Activated B cell treated with CpG ODN at 0.5 μM for 24 hours (primary cell): ENCODE measurements at places on chromosomes 4 and X. TPM values are rescaled to one million over a fixed set of nuclear protein-coding genes. Genes with fewer than 3 reads are reported as not detected.

Gene TRO
- total RNA-seq: 2.6 TPM in 2 replicates

DNA sequence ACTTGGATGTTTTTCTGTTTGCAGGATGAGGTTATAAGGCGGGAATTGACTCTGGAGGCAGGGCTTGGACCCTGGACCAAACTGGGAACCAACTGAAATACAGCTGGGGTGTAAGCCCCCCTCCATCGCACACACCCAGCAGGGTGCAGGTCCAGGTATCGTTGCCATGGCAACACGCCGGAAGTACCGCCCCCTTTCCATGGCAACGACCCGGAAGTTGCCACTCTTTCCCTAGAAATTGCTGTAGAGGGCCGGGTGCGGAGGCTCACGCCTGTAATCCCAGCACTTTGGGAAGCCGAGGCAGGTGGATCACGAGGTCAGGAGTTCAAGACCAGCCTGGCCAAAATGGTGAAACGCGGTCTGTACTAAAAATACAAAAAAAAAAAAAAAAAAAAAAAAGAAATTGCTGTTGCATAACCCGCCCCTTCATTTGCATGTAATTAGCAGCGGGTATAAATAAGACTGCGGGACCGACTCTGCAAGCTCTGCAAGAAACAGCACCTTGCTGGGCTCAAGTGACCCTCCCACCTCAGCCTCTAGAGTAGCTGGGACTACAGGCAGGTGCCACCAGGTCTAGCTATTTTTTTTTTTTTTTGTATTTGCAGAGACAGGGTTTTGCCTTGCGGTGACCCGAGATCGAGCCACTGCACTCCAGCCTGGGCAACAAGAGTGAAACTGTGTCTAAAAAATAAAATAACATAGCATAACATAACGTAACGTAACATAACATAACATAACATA lies 139.6 kb downstream of the CRLF2 start:
- no peak overlapping the region for H3K27ac ChIP-seq
- H3K36me3 ChIP-seq: no peaks in the 10 kb centered on the region
- DNase-seq: no peak
- H3K4me3 ChIP-seq: no peak overlapping the region
- H3K4me1 ChIP-seq: no peaks in the 10 kb centered on the region

Gene FHIP1A
- total RNA-seq: 0.04 and 0.07 TPM in 2 replicates

DNA sequence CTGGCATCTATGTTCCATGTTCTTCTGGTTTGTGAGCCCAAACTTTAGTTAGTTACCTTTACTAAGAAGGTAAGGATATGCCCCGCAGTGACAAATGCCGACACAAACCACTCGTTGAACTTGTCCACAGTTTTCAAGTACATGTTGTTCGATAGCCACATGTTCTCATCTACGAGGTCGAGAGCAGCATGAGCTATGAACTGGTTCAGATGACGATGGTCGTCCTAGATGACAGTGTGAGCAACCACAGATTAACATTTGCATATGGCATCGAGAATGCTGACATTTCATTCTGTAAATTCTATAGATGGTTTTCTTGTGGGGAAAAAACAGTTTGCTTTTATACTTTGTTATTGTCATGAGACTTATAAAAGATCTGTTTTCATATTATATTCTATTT lies 18.0 kb downstream of the TRAPPC2 start:
- peaks cover 5% of the 10 kb centered on the region for H3K4me1 ChIP-seq
- H3K27ac ChIP-seq: no peak overlapping the region
- no peak overlapping the region for H3K4me3 ChIP-seq
- peaks cover 49% of the 10 kb centered on the region for H3K36me3 ChIP-seq
- H3K27me3 ChIP-seq: no peaks in the 10 kb centered on the region
- DNase-seq: no peak

Gene HTN1
- not detected in 2 replicates for total RNA-seq

Gene ANKRD50
- total RNA-seq: 0.61 and 0.78 TPM in 2 replicates

GRCh38 chr4:11632025-11632424 lies 203.3 kb upstream of the HS3ST1 start:
- no peaks in the 10 kb centered on the region for H3K36me3 ChIP-seq
- no peak for DNase-seq
- H3K4me1 ChIP-seq: peaks cover 10% of the 10 kb centered on the region
- H3K27ac ChIP-seq: no peak overlapping the region
- no peaks in the 10 kb centered on the region for H3K27me3 ChIP-seq

DNA sequence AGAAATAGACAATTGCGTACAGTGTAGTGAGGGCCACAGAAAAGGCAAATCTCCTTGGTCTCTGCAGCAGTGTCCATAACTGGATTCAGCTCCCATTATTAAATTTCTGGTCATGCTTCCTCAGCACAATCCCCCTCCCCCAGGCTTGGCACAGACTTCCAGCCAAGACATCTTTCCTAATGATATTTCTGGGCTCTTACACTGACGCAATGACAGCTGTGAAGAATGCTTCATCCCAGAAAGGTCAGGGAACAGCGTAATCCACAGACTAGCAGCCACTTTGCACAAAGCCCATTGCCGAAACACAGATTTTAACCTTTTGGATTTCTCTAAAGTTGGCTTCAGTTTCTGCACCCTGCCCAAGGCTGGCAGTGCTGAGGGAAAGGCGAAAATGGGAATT lies 597.6 kb upstream of the CPEB2 start:
- H3K36me3 ChIP-seq: no peaks in the 10 kb centered on the region
- H3K4me3 ChIP-seq: no peak overlapping the region
- no peak overlapping the region for H3K27ac ChIP-seq
- no peaks in the 10 kb centered on the region for H3K4me1 ChIP-seq
- H3K27me3 ChIP-seq: no peaks in the 10 kb centered on the region
- DNase-seq: no peak

- no peaks in the 10 kb centered on the region for H3K4me1 ChIP-seq
- no peak overlapping the region for H3K4me3 ChIP-seq
- H3K27ac ChIP-seq: no peak overlapping the region
- H3K27me3 ChIP-seq: peaks cover 3% of the 10 kb centered on the region
Observed at GRCh38 chr4:140286456-140286855, 87.0 kb upstream of the SCOC start.

DNA sequence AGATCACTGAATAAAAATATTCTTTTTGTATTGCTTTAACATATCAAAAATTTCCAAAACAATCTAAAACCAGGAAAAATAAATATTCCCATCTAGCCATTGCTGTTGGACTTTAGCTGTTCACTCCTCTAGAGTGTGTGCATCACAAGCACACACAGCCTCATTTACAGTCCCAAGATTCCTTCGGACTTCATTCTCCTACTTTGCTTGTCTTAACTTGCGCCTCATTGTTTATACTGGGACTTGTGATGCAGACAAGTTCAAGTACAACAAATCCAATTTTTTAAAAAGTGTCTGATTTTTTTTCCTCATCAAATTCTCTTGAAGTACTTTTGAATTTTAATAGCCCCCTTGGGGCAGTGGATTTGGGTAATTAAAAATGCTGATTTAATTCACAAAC lies 55.6 kb downstream of the TLL1 start:
- no peak for DNase-seq
- H3K27me3 ChIP-seq: no peaks in the 10 kb centered on the region
- no peak overlapping the region for H3K4me3 ChIP-seq
- no peaks in the 10 kb centered on the region for H3K4me1 ChIP-seq

Gene ADH1A
- not detected in 2 replicates for total RNA-seq

GRCh38 chr4:73315091-73315490 lies 56.5 kb upstream of the ANKRD17 start:
- no peaks in the 10 kb centered on the region for H3K4me1 ChIP-seq
- H3K27me3 ChIP-seq: peaks cover 2% of the 10 kb centered on the region
- DNase-seq: no peak
- H3K36me3 ChIP-seq: no peaks in the 10 kb centered on the region
- H3K4me3 ChIP-seq: no peak overlapping the region

GRCh38 chr4:141636771-141637460 lies 533 bp downstream of the IL15 start:
- H3K27ac ChIP-seq: peak overlapping the region; percentile 84
- H3K4me3 ChIP-seq: peak overlapping the region; percentile 94
- no peaks in the 10 kb centered on the region for H3K36me3 ChIP-seq
- DNase-seq: peak; percentile 32
- peaks cover 39% of the 10 kb centered on the region for H3K4me1 ChIP-seq

DNA sequence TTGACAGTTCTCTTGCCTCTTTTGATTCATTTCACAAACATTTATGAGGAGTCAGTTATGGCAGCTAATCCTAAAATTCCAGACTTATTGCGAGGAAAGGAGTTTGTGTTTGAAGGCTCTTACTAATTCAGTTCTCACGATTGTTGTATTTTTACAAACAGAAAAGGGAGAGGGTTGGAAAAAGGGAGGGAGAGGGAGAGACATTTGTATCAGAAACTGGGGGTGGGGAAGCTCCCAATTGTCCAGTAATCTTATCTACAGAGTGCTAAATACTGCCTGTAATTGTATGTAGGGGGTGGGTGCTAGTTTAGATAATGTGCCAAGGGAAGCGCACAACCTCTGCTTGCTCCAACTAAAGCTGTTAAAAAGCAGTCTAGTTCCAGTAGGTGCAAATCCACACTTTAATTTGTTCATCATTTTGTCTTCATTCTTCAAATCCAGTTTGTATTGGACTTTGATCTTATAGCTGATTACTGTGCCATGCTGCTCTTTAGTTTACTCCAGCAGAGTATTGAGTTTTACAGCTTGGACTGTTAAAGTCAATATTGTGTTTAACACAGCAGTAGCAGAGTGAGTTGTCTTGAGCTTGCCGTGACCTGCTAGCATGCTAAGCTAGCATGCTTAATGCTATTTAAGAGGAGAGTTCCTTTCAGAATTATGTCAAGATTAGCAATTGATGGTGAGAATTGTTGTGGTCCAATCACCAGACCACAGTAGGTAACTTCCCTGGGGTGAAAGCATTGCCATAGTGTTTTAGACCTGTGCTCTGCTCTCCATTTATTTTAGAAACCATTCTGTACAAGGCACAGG lies 13.9 kb downstream of the FNIP2 start:
- H3K4me1 ChIP-seq: peaks cover 6% of the 10 kb centered on the region
- DNase-seq: no peak
- H3K27ac ChIP-seq: no peak overlapping the region

Gene TCEAL2
- not detected in 2 replicates for total RNA-seq

Gene CENPI
- 2.6 and 3.1 TPM in 2 replicates for total RNA-seq

DNA sequence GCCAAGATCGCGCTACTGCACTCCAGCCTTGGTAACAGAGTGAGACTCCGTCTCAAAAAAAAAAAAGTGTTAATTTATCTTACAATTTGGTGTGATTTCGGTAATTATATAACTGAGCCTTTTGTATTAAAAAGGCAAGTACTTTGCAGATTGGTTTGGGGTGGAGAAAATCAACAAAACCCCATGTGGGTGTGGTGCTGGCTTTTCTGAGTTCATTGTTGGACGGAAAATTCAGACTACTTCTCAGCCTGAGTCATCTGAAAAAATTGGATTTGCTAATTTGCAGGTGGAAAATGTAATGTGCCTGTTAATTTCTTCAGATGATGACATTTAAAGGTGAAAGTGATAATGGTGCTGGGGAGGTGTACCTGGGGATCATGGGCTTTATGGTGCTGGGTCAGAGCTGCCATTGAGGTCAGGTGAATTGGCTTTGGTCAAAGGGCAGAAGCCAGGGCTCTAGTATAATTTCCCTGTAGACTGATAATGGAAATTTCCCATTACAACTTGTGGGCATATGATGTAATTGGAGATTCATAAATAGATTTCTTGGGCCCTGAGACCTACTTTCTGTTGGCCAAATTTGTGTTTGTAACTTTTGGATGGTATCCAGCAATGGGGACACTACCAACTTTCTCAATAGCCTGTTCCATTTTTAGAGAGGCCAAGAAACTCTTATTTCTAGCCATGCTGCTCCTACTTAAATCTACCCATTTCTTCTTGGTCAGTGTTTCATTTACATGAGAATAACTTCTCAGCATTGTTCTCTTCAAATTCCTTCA lies 74.3 kb upstream of the TEX13D start:
- H3K4me1 ChIP-seq: no peaks in the 10 kb centered on the region
- H3K27ac ChIP-seq: no peak overlapping the region
- H3K4me3 ChIP-seq: no peak overlapping the region

DNA sequence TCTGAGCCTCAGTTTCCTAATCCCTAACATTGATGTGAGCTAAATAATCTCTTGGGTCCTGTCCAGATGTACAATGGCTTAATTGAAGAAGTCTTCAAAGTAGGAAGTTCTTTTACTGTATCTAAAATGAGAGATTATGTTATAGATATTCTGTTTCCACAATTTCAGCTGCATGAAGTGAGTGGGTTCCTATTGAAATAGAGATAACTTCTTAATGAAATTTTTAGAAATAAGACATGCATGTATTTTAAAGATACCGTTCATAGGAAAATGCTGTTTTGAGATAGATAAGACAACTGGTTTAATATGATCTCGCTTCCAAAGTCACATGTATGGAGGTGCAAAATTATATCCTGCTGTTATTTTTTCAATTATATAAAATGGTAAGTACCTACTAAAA lies 71.9 kb downstream of the CLDN22 start:
- H3K27ac ChIP-seq: no peak overlapping the region
- no peaks in the 10 kb centered on the region for H3K36me3 ChIP-seq
- DNase-seq: no peak

DNA sequence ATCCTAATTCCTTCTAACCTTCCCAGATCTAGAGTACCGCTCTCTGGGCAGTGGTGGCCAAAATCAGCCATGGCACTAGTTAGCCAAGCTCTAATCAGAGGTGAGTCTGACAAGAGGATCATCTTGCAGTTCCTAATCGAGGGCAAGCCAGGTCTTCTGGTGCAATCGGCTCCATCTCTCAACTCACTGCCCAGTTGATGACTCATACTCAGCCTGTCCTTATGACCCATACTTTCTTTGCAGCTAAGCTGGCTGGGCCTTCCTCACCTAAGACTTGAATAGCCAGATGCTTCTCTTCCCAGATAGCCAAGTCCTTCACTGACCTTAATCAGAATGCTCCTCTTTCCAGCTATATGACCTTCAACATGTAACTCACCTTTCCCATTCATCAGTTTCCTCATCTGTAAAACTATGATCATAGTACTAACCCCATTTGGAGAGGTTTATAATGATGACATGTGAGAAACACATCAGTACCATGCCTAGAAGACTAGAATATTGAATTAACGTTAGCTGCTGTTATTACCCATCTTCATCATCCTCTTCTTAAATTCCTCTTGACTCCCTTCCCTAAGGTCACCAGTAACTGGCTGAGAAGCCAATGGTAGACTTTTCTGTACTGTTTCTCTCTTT lies 57.1 kb downstream of the RELL1 start:
- DNase-seq: no peak
- no peaks in the 10 kb centered on the region for H3K4me1 ChIP-seq
- no peak overlapping the region for H3K4me3 ChIP-seq
- H3K27me3 ChIP-seq: no peaks in the 10 kb centered on the region
- H3K27ac ChIP-seq: no peak overlapping the region
